ENCODE measurements at places on chromosomes 4 and X.

DNA sequence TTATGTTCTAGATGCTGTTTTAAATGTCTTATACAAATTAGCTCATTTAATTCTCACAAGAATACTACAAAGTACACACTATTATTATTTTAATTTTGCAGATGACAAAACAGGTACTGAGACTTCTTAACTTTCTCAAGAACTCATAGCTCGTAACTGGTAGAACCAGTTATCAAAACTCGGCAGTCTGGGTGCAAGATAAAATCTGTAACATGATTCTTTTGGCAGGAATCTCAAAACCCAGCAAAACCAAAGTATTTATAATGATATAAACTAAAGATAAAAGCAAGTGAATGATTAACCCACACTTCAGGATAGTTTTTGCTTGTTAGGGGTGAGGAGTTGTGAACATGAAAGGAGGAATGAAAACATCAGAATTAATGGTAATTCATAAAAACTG, 27.6 kb downstream of the CLNK start:
- DNase-seq: no peak

DNA sequence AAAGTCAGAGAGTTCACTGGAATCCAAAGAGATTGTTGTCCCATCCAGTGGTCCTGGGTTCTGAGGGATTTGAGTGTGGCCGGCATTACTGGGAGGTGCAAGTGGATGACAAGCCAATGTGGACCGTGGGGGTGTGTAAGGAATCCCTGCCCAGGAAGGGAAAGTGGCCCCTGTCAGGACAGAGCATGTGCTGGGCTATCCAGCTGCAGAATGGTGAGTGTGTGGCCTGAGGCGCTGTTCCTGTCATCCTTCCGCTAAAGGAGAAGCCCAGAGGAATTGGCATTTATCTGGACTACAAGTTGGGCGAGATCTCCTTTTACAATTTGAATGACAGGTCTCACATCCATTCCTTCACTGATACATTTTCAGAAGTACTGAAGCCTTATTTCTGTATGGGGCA, 20.4 kb upstream of the TRIM60 start:
- no peak for DNase-seq

DNA sequence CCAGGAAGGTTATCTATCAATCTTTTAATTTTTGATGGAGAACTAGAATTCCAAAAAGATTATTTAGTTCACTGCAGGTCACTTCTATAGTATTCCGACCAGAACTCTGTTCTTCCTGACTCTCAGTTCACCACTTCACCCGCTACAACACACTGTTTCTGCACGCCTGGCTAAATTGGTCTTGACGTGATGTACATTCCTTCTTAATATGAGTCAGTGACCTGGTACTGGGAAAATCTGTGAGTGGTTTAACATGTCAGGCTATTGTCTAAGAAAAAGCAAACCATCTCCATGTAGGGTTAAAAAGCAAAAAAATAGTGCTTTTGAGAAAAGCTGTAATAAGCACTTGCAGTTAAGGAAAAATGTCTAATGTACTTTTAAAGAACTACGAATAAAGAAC, 120.4 kb downstream of the NDST3 start:
- DNase-seq: no peak

GRCh38 chrX:39616098-39616729, 481.5 kb downstream of the BCOR start:
- DNase-seq: no peak

DNA sequence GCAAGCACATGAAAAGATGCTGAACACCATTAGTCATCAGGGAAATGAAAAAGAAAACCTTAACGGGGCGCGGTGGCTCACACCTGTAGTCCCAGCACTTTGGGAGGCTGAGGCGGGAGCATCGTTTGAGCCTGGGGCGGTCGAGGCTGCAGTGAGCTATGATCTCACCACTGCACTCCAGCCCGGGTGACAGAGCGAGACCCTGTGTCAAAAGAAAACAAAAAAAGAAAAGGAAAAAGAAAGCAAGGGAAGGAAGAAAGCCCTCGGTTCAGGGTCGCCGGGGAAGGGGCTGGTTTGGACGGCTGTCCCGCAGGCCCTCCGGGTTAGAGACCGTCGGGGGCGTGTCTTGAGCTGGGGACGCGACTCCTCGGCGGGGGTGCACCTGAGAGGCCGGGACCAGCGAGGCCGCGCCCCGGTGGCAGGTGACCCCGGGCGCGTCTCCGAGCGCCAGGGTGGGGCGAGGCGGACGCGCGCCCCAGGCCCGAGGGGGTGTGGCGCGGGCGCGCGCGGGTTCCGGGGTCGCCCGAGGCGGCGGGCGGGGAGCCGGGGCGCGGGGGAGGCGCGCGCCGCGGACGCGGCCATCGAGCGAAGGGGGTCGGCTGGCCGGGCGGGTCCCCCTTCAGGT, 478 bp upstream of the PLXNA3 start:
- no peak for DNase-seq

DNA sequence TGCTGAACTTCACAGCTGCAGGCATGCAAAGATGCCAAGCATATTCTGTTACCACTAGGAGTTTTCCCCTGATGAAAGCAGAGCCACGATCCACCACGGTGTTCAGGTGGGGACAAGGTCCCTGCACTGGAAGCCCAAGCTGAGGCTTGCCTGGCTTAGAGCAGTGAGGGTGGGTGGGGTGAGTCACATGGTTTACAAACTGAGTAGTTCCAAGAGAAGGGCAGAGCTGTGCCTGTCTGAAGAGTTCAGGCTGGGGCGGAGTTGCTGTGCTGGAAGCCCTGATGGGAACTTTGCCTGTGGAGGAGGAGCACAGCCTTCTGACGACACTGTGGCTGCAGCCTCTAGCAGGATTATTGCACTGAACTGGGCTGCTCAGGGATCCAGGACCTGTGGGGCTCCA, 45.5 kb downstream of the FAM9B start:
- DNase-seq: peak; percentile 7

DNA sequence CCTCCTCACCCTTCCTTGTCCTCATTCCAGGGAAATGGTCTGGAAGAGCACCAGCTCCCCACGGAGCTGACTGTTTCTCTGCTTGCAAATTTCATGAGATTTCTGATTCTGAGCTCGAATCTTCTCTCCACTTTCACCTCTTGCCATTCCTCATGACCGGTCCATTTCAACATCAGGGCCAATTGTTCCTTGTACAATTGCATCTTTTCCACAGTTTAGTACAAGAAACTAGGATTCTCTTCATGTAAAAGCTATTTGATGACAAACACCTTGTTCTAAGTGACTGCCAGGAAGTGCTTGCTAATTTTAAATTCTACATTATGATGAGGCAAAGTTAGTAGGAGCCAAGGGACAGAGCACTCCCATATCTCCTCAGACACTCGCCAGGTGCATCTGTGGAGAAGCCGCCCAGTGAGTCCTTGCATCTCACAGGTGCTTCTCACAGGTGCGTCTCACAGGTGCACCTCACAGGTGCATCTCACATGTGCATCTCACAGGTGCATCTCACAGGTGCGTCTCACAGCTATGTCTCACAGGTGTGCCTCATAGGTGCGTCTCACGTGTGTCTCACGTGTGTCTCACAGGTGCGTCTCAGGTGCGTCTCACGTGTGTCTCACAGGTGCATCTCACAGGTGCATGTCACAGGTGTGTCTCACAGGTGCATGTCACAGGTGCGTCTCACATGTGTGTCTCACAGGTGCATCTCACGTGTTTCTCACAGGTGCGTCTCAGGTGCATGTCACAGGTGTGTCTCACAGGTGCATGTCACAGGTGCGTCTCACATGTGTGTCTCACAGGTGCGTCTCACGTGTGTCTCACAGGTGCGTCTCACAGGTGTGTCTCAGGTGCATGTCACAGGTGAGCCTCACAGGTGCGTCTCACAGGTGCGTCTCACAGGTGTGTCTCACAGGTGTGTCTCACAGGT, 3.0 kb upstream of the PDE6B start:
- no peak for DNase-seq

GRCh38 chr4:133152831-133153481, 3.9 kb downstream of the PCDH10 start:
- DNase-seq: no peak

DNA sequence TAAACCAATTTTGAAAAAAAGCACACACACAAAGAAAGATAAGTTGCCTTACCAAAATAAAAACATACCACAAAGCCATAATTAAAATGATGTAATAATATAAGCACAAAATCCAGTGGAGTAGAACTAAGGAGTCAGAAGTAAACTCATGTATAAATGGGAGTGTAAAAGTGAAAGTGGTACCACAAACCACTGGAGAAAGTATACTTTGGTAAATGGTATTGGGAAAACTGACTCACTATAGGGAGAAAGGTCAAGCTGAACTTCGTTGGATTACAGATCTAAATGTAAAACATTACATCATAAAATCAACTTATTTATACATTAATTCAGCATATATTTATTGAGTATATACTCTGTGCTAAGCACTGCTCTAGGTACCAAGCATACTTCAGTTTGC, 46.3 kb upstream of the HHIP start:
- no peak for DNase-seq

- no peak for DNase-seq
These were observed 178.7 kb downstream of the RASL11B start for GRCh38 chr4:53040851-53041250.

GRCh38 chrX:68332201-68332731, 101.0 kb downstream of the OPHN1 start:
- DNase-seq: no peak

DNA sequence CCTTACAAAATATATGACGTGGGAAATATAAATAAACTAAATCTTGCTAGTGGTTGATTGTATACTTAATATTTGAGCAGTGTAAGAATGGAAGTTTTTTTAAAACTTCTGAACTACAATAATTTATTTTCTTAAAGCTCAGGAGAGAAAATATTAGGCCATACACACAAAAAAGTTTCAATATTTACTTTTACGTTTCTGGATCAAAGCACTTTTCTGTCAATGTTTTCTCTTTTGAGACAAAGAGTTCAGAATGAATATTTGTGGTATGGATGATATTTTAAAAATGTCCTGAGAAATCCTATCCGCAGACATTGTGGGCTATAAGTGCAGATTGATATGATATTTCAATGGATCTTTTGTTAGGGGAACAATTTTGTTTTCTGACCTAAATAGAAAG, 109.9 kb downstream of the TLL1 start:
- DNase-seq: no peak

GRCh38 chr4:3384771-3385710, 56.7 kb upstream of the HGFAC start:
- DNase-seq: no peak

- no peak for DNase-seq
These were observed 361 bp downstream of the TMEM128 start for GRCh38 chr4:4247696-4248028.

- no peak for DNase-seq
These were observed 353.5 kb downstream of the SH2D1A start for GRCh38 chrX:124699876-124700275.

GRCh38 chrX:133909888-133910287, 75.5 kb downstream of the GPC3 start:
- DNase-seq: no peak

DNA sequence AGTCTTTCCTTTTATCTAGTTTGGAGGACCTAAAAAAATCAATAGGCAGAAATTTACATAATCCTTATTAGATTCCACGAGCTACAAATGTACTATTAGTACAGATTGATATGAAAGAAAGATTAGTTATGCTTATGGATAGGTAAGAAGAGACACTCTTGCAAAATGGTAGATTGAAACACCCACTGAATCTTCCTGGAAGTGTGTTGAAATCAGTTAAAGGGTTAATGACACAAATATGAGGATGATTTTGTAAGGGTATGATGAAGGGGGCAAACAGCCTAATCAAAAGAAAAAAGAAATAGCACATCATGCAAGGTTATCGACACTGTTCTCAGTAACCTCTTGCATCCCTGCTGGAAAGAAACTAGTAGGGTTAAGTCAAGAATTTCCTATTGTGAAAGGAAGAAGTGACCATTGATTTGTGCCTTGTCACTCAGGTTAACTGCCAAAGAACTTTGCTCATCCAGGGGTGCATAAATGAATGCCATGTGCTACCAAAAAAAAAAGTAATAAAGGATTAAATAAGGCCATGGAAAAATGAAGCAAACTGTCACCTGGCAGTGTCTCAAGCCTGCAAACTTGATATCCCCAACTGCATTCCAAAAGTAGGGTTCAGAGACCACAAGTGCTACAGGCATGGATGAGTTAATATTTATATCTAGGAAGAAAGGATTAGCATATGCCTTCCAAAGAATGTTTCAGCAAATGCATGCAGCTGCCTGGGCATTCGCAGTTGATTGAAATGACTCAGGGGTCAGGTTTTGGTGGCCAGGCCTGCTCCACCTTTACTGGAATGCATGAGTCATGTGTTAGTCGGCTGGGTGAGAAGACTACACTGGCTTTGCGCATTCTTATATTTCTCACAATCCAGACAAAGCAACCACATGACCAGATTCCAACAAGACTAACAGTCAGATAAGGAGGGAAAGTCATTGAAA, 78.3 kb upstream of the ATXN3L start:
- no peak for DNase-seq

- no peak for DNase-seq
These were observed 36.1 kb downstream of the NFKB1 start for GRCh38 chr4:102537269-102537668.

- no peak for DNase-seq
These were observed 28.5 kb upstream of the WNK3 start for GRCh38 chrX:54386314-54386713.

GRCh38 chr4:143441678-143442077, 71.8 kb upstream of the SMARCA5 start:
- no peak for DNase-seq

- DNase-seq: no peak
These were observed 15.9 kb upstream of the XKRX start for GRCh38 chrX:100944601-100945000.

DNA sequence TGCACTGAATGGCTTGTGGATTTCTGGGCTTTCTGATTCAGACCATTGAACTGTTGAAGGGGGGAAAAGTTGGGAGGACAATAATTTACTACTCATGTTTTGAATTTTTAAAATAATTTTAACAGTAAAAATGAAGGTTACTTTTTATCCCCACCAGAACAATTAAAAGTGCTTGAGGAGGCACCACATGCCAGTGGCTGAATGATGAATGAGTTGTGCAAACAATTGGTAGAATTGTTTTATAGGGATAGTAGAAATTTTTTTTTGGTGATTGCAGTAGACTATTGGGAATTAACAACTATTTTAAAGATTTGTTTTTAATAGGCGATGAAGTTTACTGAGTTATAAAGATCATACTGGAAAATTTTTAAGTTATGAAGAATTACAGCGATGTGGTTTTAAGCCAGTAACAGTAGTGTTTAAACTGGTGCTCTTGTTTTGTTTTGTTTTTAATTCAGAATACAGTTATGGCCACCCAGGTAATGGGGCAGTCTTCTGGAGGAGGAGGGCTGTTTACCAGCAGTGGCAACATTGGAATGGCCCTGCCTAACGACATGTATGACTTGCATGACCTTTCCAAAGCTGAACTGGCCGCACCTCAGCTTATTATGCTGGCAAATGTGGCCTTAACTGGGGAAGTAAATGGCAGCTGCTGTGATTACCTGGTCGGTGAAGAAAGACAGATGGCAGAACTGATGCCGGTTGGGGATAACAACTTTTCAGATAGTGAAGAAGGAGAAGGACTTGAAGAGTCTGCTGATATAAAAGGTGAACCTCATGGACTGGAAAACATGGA, 2.7 kb downstream of the REST start:
- DNase-seq: no peak

DNA sequence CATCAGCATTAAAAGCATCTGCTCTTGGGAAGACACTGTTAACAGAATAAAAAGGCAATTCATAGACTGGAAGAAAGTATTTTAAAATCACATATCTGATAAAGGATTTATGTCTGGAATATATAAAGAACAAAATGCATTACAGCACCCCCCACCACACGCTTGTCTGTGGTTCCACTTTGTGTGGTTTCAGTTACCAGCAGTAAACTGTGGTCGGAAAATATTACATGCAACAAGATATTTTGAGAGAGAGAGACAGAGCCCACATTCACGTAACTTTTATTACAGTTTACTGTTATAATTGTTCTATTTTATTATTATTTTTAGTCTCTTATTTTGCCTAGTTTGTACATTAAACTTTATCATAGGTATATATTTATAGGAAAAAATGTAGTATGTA, 21.2 kb upstream of the PDE6B start:
- DNase-seq: no peak
